ENCODE measurements at places on chromosomes 6 and 20.
A peak's percentile ranks its signal among the peaks of the same experiment; 100 is the strongest.

- no peak for DNase-seq
Measured at GRCh38 chr6:33764036-33764435, 17.3 kb upstream of the IP6K3 start.

DNA sequence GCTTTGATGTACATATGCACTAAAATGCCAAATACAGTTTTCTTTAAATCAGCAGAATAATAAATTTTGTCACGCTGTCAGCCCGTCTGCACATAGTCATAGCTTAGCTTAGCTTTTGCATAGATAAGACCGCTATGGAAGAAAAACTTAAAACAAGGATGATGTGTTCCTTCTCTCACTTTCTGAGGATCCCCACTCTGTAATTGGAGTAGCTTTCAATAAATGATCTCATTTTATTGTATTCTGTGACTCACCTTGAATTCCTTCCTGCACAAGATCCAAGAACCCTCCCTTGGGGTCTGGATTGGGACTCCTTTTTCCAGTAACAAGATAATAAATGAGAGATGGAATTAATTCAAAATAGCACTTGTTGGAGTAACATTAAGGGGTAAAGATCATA lies 186.2 kb downstream of the CDH26 start:
- DNase-seq = no peak

DNA sequence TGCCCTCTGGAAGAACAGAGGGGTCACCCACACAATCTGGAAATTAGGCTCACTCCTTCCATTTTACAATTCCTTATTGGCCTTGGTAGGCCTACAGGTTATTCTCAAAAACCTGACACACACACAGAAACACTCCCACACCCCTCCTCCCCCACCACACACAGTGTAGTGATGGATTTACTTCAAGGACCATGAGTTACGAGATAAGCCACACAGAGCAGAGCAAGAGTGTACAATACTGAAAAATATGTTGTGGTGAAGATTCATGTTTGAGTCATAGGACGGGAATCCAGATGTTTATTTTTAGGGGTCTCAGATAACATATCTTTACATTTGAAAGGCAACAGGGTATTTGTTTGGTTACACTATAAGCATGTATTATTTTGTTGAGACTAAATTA lies 291.9 kb downstream of the PLCB1 start:
- DNase-seq = no peak

DNA sequence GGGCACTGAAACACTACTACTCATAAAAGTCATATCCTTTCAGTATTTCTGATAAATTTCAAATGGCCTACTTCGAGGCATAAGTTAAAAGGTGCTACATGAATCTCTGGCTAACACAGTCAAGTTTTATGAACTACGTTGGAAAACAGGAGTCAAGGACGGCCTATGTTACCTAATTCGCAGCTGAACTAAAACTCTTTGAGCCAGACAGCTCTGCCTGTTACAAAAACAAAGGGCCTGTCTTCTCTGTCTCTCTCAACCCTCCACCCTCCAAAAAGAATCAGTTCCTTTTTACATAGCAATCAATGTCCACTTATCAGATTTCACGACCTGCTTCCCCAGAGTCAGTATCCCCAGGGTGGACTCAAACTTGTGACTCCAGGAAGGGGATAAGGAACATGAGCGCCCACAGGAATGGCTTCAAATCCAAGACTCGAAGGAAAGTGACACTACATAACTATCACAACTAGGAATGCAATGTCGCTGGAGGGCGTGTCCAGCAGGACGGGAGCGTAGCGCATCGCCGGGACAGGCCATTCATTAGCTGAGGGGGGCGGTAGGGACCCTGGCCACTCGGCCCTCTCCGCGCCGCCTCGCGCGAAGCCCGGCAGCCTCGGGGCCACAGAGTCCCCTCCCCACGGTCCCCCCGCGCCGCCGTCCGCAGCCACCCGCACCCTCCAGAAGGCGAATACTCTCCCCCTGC lies 591 bp downstream of the IBTK start:
- DNase-seq = peak; percentile 59

GRCh38 chr6:158642097-158642601 lies 2.4 kb downstream of the DYNLT1 start:
- no peak for DNase-seq

- no peak for DNase-seq
Measured at GRCh38 chr6:84568971-84569370, 195.4 kb downstream of the TBX18 start.

DNA sequence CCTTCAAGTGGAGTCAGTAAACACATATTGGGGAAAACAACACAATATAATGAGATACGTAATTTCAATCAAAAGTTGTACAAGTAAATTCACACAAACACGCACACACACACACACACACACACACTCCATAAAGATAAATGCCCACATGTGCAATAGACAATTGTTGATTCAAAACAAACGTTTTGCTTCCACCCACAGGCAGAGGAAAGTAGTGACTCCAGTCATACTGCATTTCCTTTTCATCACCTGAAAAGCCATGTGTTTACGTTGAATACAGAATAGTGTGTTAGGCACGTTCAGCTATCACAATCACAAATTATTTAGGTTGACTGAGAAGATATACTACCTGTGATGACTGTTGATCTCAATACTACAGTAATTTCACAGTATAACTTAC lies 443.8 kb upstream of the MANEA start:
- DNase-seq = no peak

DNA sequence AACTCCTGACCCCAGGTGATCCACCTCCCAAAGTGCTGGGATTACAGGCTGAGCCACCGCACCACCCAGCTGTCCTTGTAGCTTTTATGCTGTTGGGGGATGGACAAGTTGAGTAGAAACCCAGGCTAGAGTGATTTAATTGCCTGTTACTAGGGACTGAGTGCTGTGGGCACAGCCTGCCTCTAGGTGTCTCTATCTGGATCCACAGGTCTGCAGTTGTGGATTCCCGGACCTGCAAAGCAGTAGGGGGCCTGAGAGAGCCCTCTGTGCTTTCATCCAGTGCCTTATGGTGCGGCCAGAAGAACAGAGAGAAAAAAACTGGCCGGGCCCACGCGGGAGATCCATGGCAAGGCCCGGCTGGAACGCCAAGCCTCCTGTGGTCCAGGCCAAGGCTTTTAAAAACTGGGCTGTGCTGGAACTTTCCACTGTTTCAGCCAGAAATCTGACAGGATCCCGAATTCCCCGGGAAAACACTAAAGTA lies 5.2 kb downstream of the SIRPA start:
- peak; percentile 76 for DNase-seq

DNA sequence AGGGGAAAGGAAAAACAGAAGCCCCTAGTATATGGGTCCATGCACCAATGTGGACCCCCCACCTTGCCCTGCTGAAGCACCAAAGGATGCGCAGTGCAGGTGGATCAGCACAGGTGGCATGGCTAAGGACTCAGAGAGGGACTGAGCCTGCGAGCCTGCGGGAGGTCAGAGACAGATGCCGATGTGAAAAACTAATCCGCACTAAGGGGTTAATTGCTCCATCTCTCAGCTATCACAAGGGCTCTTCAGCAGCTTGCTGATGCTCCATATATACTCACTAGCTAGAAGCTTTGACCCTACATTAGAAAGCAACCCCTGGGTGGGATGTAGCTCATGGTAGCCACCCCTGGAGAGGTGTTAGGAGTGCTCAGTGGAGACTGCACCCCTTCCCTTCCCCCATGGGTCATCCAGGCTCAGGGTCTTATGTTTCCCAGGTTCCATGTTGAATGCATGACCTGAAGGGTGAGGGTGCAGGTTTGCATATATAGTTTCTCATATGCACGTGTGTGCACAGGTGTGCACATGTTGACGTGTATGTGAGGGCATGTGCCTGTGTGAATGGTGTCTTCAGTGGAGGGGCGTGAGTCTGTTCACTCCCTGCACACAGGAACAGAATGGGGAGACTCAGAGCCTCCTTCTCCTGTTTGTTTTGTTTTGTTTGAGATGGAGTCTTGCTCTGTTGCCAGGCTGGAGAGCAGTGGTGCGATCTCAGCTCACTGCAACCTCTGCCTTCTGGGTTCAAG lies 13.4 kb upstream of the IP6K3 start:
- DNase-seq = no peak

Data from body of pancreas (tissue), 4 donors.